Psoas muscle (tissue), 8 donors: ENCODE measurements at places on chromosomes 2 and 18. TPM values are rescaled to one million over a fixed set of nuclear protein-coding genes. Genes with fewer than 3 reads are reported as not detected.

- no peaks in the 10 kb centered on the region for H3K4me1 ChIP-seq
- DNase-seq = no peak
- no peaks in the 10 kb centered on the region for H3K36me3 ChIP-seq
- no peak overlapping the region for H3K27ac ChIP-seq
- H3K4me3 ChIP-seq = no peak overlapping the region
- no peaks in the 10 kb centered on the region for H3K27me3 ChIP-seq
Observed at GRCh38 chr2:129906861-129907235, 72.6 kb upstream of the RAB6C start.

DNA sequence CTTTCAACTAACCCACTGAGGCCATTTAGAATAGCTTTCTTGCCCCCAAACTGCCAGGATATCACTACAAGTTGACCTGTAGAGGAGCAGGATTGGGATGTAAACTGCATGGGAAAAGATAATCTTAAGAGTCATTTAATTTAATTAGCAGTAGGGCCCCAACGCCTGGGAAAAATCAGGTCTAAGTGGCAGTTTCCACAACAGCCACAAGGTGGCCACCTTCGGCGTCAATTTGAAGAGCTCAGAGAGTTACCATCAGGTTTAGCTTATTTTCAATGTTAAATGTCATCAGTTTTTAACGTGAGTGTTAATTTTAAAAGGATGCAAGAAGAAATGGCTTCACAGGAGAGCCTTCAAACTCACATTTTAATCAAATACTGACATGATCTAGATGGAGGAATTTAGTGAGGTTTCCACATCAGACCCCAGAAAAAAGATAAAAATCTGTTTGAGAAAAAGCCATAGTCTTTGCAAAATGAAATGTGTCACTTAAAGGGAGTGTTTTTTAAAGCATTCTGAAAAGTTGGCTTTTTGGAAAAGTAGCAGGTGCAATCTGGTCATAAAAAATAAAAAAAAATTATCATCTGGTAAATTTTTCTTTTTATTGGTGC, 77.3 kb upstream of the UPP2 start:
- no peak overlapping the region for H3K4me3 ChIP-seq
- no peak overlapping the region for H3K27ac ChIP-seq
- H3K4me1 ChIP-seq = no peaks in the 10 kb centered on the region
- no peaks in the 10 kb centered on the region for H3K36me3 ChIP-seq
- H3K27me3 ChIP-seq = no peaks in the 10 kb centered on the region
- peak; percentile 35 for DNase-seq

DNA sequence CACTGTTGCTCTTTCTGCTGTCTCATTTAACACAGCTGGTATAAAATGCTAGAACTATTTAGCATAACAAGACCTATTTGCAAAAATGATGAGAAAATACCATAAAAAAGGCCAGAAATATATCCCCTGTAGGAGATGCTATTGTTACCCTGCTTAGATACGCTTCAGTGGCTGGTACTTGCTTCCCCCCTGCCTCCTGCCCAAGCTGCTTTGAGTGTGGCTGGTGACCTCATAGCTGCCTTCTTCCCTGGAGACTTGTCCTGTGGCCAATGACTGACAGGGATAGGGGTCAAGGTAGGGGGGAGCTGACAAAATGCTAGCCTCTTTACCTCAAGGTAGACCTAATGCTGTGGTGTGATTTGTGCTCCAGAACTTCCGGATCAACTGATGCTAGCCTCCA, 150.2 kb upstream of the ZEB2 start:
- H3K36me3 ChIP-seq = no peaks in the 10 kb centered on the region
- H3K4me1 ChIP-seq = no peaks in the 10 kb centered on the region
- no peak overlapping the region for H3K4me3 ChIP-seq

- H3K27ac ChIP-seq = no peak overlapping the region
- H3K4me3 ChIP-seq = no peak overlapping the region
- H3K4me1 ChIP-seq = no peaks in the 10 kb centered on the region
- no peak for DNase-seq
- H3K36me3 ChIP-seq = no peaks in the 10 kb centered on the region
Observed at GRCh38 chr2:118269408-118270051, 181.3 kb downstream of the INSIG2 start.

- H3K27ac ChIP-seq = no peak overlapping the region
- no peaks in the 10 kb centered on the region for H3K27me3 ChIP-seq
Observed at GRCh38 chr2:97718051-97718882, 4.9 kb downstream of the ZAP70 start.

UGT1A10 gene
- total RNA-seq = not detected

RPE gene
- 17.7 TPM for total RNA-seq

DAPL1 gene
- total RNA-seq = not detected

EHD3 gene
- 2.2 TPM for total RNA-seq

DNA sequence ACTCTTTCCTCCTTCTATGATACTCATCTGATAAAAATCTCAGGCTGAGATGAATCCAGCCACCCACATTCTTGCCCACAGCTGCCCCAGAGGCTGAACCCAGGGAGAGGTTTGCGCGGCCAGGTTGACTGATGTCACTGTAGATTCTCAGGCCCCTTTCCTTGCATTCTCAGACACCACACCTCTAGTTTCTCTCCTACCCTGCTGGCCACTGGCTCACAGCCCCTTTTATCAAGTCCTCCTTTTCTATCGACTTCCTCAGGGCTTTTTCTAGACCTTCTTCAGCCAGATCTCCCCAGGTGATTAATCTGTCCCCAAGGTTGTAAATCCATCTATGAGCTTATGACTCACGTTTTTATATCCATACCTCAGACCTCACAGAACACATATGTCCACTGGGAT, 99.8 kb downstream of the TACR1 start:
- no peak for DNase-seq
- H3K27me3 ChIP-seq = no peaks in the 10 kb centered on the region
- H3K4me1 ChIP-seq = no peaks in the 10 kb centered on the region
- H3K4me3 ChIP-seq = no peak overlapping the region
- no peaks in the 10 kb centered on the region for H3K36me3 ChIP-seq

GRCh38 chr18:10526561-10526949, 728 bp downstream of the NAPG start:
- H3K27me3 ChIP-seq = no peaks in the 10 kb centered on the region
- H3K4me3 ChIP-seq = peak overlapping the region; percentile 91

NCKAP5 gene
- 1.2 TPM for total RNA-seq

DNA sequence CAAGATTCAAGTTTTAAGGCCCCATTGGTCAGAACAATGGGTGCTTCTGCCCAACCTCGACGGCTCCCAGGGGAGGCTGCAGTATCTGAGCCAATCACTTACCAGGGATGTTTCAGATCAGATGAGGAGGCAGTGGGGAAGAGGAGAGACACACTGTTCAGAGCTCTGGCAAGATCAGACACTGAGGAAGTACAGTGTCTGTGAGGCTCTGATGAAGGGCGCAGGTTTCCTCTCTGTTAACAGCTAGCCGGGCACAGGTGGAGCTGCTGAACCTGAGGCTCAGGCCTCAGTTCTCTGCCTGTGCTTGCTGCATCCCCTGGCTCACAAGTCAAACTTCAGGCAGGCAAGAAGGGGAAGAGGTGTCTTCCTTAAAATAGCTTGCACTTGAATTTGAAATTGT, 69.7 kb downstream of the TPO start:
- no peak for DNase-seq
- no peaks in the 10 kb centered on the region for H3K27me3 ChIP-seq
- H3K36me3 ChIP-seq = no peaks in the 10 kb centered on the region
- H3K27ac ChIP-seq = no peak overlapping the region
- H3K4me1 ChIP-seq = no peaks in the 10 kb centered on the region

DNA sequence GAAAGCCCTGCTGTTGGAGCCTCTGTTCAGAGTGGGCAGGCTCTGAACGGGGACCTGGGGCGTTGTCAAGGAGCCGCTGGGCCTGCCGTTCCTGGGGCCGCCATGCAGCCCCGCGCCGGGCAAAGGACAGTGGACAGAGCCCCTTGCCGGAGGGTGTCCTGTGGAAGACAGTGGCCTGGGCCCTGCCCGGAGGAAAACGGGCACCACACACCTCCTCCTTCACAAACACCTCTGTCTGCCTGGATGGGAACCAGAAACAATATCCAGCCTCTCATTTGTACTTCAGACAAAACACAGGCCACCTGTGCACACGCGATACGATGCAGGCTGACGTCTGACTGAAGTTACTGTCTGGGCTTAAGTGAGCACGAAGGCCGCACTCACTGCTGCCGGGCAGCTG, 233.7 kb downstream of the TWIST2 start:
- H3K27me3 ChIP-seq = no peaks in the 10 kb centered on the region
- H3K4me3 ChIP-seq = no peak overlapping the region
- DNase-seq = no peak
- H3K36me3 ChIP-seq = no peaks in the 10 kb centered on the region

PTGR3 gene
- 47.1 TPM for total RNA-seq

- no peaks in the 10 kb centered on the region for H3K27me3 ChIP-seq
- H3K36me3 ChIP-seq = no peaks in the 10 kb centered on the region
- DNase-seq = peak; percentile 97
- peak within 1 kb of the TSS; percentile 99 for H3K4me3 ChIP-seq
- peak within 1 kb of the TSS; percentile 99 for H3K27ac ChIP-seq
Observed at GRCh38 chr2:222860740-222861410, at the start of gene ACSL3. Gene ACSL3 (plus strand): TSS chr2:222861036. CDS start chr2:222908773, 47,737 bp downstream.

- no peak overlapping the region for H3K4me3 ChIP-seq
- no peak for DNase-seq
- H3K27me3 ChIP-seq = no peaks in the 10 kb centered on the region
- no peaks in the 10 kb centered on the region for H3K36me3 ChIP-seq
- H3K27ac ChIP-seq = no peak overlapping the region
Observed at GRCh38 chr2:181463588-181463987, 6.4 kb downstream of the ITGA4 start.

GRCh38 chr2:97801028-97801427, 87.7 kb downstream of the ZAP70 start:
- H3K27ac ChIP-seq = no peak overlapping the region
- H3K36me3 ChIP-seq = peaks cover 98% of the 10 kb centered on the region
- H3K27me3 ChIP-seq = no peaks in the 10 kb centered on the region
- H3K4me3 ChIP-seq = no peak overlapping the region

DNA sequence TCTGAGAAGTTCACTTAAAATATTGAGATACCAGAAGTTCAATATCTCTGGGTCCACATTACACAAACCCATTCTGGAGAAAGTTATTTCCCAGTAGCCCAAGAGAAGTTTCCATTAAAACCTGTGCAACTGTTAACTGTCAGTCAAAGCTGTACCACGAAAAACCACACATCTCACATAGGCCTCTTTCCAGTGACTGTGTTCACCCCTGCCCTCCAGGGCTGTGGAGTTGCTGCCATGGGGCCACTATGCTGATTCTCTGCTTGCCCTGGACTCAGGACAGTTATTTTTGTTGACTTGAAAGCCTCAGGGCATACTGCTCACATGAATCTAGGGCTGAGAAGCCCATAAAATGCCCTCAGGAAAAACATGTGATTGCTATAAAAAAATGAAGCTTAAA, 153.8 kb downstream of the PIEZO2 start:
- no peaks in the 10 kb centered on the region for H3K4me1 ChIP-seq
- no peaks in the 10 kb centered on the region for H3K27me3 ChIP-seq
- H3K36me3 ChIP-seq = no peaks in the 10 kb centered on the region
- H3K27ac ChIP-seq = no peak overlapping the region

DNA sequence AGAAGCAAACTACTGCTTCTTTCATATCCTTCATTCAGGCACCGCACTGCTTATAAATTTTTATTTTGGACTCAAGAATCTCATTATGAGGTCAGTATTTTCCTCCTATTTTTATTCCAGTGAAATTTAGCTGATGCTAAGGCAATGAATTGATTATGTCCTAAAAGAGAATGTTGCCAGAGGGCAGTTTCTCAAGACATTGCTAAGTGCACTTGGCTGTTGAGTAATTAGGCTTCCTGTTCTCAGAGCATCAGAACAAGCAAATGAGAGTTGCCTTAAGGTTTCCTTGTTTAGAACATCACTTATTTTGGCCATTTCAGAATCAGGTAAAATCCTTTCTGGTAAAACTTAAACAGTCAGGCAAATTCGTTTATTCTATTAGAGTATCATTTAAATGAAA, 548.6 kb upstream of the ZEB2 start:
- no peaks in the 10 kb centered on the region for H3K4me1 ChIP-seq
- no peaks in the 10 kb centered on the region for H3K27me3 ChIP-seq
- H3K27ac ChIP-seq = no peak overlapping the region

- peaks cover 7% of the 10 kb centered on the region for H3K4me1 ChIP-seq
- no peaks in the 10 kb centered on the region for H3K36me3 ChIP-seq
- H3K27ac ChIP-seq = no peak overlapping the region
- no peak overlapping the region for H3K4me3 ChIP-seq
- no peak for DNase-seq
Observed at GRCh38 chr2:241854342-241855244, 4.1 kb downstream of the PDCD1 start.

DNA sequence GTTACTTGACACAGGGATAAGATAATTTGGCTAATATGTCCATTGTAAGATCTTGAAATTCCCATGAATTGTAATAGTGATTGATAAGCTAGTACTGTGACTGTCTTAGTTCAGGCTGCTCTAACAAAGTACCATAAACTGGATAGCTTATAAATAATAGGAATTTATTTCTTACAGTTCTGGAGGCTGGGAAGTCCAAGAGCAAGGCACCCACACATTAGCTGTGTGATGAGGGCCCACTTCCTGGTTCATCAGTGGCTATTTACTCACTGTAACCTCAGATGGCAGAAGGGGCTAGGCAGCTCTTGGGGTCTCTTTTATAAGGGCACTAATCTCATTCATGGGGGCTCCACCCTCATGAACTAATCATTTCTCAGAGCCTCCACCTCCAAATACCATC, 28.5 kb downstream of the NOSTRIN start:
- H3K4me3 ChIP-seq = no peak overlapping the region
- H3K4me1 ChIP-seq = no peaks in the 10 kb centered on the region
- no peaks in the 10 kb centered on the region for H3K27me3 ChIP-seq
- no peak for DNase-seq

GRCh38 chr2:233011268-233011650, 1.8 kb downstream of the NGEF start:
- no peaks in the 10 kb centered on the region for H3K27me3 ChIP-seq
- no peaks in the 10 kb centered on the region for H3K36me3 ChIP-seq
- H3K4me3 ChIP-seq = no peak overlapping the region
- H3K27ac ChIP-seq = no peak overlapping the region
- no peak for DNase-seq
- H3K4me1 ChIP-seq = no peaks in the 10 kb centered on the region

DNA sequence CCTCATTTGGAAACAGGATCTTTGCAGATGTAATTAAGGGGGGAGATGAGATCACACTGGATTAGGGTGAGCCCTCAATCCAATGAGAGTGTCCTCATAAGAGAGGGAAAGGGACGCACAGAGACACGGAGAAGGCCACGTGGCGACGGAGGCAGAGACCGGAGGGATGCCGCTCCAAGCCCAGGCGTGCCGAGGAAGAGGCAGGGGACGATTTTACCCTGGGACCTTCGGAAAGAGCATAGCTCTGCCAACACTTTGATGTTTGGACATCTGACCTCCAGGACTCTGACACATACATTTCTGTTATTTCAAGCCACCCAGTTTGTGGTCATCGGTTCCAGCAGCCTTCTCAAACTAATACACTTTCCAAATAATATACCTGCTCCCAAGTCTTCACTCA, 84.4 kb upstream of the ZCCHC2 start:
- no peak for DNase-seq
- H3K4me3 ChIP-seq = peak overlapping the region; percentile 38
- peaks cover 18% of the 10 kb centered on the region for H3K4me1 ChIP-seq
- H3K27me3 ChIP-seq = no peaks in the 10 kb centered on the region
- H3K36me3 ChIP-seq = no peaks in the 10 kb centered on the region

- no peak overlapping the region for H3K4me3 ChIP-seq
- H3K27ac ChIP-seq = no peak overlapping the region
- H3K4me1 ChIP-seq = no peaks in the 10 kb centered on the region
- no peaks in the 10 kb centered on the region for H3K27me3 ChIP-seq
Observed at GRCh38 chr2:75140288-75140687, 59.0 kb downstream of the TACR1 start.

GRCh38 chr2:156437931-156438410, 1.8 kb downstream of the GPD2 start:
- DNase-seq = no peak
- no peaks in the 10 kb centered on the region for H3K36me3 ChIP-seq
- no peaks in the 10 kb centered on the region for H3K27me3 ChIP-seq
- peak overlapping the region; percentile 86 for H3K4me3 ChIP-seq
- peaks cover 54% of the 10 kb centered on the region for H3K4me1 ChIP-seq
- peak overlapping the region; percentile 100 for H3K27ac ChIP-seq
